ENCODE measurements at places on chromosomes 11 and 22.

DNA sequence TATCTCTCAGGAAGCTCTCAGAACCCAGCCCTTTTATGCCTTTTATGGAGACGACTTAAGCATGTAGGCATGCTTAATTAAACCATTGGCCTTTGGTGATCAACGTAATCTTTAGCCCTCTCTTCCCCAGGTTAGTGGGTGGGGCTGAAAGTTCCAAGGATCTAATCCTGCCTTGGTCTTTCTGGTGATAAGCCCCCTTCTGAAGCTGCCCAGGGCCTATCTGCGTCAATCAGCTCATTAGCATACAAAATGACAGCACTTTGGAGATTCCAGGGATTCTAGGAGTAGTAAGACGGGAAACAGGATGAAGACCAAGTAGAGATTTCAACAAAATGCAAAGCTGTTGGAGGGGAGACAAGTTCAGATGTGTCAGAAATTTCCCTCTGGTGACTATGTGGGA, 3.1 kb downstream of the FAM118A start:
- no peak for DNase-seq

- peak; percentile 63 for DNase-seq
Observed at GRCh38 chr11:78039919-78040671, 17.0 kb upstream of the KCTD14 start.

GRCh38 chr11:33045551-33046255, 6.3 kb downstream of the TCP11L1 start:
- DNase-seq, result no peak

DNA sequence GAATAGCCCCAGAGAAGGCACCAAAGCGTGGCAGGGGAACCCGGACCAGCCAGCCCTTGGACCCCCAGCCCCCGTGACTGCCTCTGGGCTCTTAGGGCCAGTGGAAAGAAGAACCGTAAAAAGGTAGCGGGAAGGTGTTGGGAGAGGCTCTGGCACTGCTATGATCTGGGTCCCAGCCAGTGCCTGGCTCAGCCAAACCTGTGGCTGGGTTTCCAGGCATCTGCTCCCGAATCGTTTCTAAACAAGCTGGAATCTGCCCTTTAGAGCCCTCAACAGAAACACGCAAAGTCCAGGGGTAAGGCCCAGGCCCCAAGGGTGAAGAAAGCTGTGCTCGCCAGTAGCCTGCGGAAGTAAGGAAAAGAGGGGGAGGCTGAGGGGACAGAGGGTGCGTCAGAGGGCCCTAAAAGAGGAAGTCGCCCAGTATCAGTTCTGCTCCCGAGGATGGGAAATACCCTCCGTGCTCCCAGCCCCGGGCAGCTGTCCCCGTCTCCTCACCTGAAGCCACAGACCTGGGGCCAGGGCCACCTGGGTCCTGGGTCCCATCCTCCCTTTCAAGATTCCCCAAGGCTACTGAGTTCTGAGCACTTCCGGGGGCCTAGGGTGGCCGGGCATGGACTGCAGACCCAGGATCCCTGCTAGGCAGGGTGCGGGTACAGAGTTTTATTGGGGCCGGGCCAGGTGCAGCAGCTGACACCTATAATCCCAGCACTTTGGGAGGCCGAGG, 24.7 kb downstream of the IL10RA start:
- DNase-seq, result no peak

DNA sequence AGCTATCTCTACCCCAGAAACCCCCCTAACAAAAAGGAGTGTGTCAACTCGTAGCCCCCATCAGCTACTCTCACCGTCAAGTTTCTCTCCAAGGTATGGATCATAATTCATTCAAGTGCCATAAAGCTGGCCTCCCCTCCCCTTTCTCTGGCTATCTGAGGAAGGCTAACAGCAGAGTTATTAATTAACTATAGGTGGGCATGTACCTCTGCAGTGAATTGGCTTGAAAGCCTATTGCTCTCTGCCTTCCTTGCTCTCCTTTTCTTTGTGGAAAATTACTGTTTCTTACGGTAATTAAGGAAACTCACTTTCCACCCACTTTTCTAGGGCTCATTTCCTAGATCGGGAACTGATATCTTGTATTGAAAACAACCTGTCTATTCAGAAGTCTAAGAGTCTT, 14.1 kb downstream of the POLA2 start:
- DNase-seq, result no peak

DNA sequence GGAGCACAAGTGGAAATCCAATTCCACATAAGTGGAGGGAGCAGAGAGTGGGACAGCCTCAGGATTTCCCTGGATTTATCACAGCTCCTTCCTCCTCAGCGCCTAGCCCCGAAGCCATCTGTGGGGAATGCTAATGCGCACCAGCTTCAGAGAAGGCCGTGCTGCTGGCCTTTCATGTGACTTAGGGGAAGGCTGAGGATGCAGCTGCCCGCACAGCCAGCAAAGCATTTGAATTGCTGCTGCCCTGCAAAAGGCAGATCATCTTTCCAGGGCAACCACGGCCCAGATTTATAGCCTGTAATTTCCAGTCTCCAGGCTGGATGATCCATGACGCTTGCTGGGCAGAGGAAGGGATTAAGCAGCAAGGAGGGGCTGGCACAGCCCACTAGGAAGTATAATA, 29.9 kb downstream of the SYN3 start:
- DNase-seq, result no peak

DNA sequence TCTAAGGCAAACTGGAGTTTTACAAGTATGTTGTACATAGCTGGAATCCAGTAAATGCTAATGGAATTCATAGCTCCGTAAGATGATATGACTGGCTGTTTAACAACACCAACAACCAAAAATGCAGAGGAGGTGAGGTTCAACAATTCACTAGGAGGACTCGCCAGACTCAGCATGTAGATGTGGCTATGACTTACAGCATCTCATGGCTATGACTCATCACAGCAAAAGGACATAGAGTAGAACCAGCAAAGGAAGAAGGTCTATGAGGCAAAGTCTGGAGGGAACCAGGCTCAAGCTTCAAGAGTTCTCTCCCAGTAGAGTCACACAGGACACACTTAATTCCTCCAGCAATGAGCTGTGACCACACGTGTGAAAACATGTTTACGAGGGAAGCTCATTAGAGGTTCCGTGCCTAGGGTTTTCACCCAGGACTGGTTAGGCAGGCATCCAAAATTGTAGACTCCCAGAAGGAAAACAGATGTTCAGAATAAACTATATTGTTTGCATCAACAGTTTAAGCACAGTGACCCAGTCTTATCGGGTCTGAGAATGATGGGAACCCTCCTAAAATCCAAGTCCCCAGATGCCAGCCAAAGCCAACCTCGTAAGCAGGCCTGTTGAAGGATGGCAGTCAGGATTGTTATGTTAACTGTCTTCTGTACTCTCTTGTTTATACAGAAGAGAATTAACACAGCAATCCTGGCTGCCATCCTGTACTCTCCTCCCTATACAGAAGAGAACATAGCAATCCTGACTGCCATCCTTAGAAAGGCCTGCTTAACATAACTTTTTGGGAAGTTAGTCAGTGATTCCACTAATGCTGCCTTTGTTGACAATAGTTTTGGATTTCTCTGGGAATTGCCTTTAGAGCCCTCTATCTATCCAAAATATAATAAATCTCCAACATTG, 116.6 kb downstream of the LARGE1 start:
- DNase-seq, result peak; percentile 87

GRCh38 chr11:102241026-102241425, 76.3 kb upstream of the BIRC3 start:
- DNase-seq, result no peak

DNA sequence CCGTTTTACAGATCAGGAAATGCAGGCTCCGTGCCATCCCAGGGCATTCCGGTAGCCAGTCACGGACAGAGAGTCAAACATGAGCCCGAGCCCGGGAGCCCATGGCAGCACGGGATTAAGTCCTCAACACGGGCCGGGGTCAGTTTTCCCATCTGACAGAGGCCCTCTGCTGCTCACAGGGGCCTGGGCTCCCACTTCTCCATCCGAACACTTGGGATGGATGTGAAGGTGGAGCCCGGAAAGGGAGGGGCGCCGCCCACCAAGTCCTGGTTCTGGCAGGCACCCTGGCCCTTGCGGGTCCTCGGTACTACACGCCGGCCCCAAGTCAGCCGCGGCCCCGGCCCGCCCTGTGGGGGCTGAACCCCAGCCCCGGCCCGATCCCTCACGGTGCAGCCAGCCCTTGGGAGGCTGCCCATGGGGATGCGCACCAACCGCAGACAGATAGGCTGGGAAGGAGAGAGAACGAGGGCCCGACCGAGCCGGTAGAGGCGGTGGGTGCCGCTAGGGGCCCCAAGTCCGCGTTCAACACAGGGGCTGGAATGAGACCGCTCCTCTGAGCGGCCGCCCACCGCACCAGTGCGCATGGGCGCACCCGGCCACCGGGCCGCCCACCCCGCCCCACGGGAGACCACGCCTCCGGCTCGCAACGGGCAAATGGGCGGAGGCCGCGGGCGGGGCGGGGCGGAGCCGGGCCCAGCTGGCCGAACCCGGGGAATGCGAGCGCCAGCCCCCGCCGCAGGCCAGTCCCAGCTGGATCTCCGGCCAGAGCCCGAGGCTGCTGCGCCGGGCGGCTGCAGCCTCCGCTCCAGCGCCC, at the start of gene CAPN5:
TSS of gene CAPN5 (plus strand) at position 743 of the 814 bp plus-strand sequence. CDS start 17,916 bp downstream, outside the sequence.
- DNase-seq, result no peak

GRCh38 chr11:22133776-22134175, 59.1 kb upstream of the ANO5 start:
- no peak for DNase-seq

GRCh38 chr22:44807232-44807631, 54.9 kb downstream of the ARHGAP8 start:
- DNase-seq, result no peak

- no peak for DNase-seq
Observed at GRCh38 chr11:6395470-6396060, 5.3 kb downstream of the SMPD1 start.

GRCh38 chr11:118834427-118835028, 43.6 kb upstream of the DDX6 start:
- no peak for DNase-seq

- no peak for DNase-seq
Observed at GRCh38 chr11:95297680-95298452, 66.9 kb upstream of the SESN3 start.

- DNase-seq, result no peak
Observed at GRCh38 chr11:92707665-92708064, 261.8 kb upstream of the MTNR1B start.

- no peak for DNase-seq
Observed at GRCh38 chr22:28822930-28823551, 22.7 kb upstream of the XBP1 start.

DNA sequence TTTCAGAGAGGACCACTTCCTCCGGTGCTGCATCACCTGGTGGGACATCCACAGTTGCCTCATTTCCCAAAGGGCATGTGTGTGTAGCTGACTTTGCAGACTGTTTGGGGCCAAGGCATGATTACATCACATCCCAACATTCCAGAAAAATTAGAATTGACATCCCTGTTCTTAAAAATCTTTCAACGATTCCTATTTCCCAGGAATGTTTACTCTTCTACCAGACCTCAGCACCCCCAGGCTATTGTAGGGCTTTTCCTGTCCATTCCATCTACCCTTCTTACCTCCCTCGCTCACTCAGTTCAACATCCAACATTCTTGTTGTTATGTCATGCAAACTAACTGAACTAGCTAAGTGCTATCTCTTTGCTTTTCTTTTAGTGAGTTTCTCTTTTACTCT, 37.3 kb downstream of the PIWIL4 start:
- DNase-seq, result no peak

- DNase-seq, result no peak
Observed at GRCh38 chr11:126160345-126161022, 51.0 kb downstream of the RPUSD4 start.

- DNase-seq, result no peak
Observed at GRCh38 chr11:116960930-116961329, 123.5 kb upstream of the APOA1 start.

- no peak for DNase-seq
Observed at GRCh38 chr11:1222491-1223345, at the start of gene MUC5B. TSS of gene MUC5B (plus strand) at chr11:1223066. CDS start at chr11:1223124, 58 bp downstream.

GRCh38 chr11:117633976-117634755, 162.8 kb downstream of the DSCAML1 start:
- DNase-seq, result no peak

- no peak for DNase-seq
Observed at GRCh38 chr22:46376908-46377524, 41.5 kb downstream of the TRMU start.

DNA sequence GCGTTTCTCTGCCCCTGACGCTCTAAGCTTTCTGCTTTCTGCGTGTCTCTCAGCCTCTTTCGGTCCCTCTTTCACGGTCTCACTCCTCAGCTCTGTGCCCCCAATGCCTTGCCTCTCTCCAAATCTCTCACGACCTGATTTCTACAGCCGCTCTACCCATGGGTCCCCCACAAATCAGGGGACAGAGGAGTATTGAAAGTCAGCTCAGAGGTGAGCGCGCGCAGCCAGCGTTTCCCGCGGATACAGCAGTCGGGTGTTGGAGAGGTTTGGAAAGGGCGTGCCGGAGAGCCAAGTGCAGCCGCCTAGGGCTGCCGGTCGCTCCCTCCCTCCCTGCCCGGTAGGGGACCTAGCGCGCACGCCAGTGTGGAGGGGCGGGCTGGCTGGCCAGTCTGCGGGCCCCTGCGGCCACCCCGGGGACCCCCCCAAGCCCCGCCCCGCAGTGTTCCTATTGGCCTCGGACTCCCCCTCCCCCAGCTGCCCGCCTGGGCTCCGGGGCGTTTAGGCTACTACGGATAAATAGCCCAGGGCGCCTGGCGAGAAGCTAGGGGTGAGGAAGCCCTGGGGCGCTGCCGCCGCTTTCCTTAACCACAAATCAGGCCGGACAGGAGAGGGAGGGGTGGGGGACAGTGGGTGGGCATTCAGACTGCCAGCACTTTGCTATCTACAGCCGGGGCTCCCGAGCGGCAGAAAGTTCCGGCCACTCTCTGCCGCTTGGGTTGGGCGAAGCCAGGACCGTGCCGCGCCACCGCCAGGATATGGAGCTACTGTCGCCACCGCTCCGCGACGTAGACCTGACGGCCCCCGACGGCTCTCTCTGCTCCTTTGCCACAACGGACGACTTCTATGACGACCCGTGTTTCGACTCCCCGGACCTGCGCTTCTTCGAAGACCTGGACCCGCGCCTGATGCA, at the start of gene MYOD1:
TSS of gene MYOD1 (plus strand) at position 544 of the 910 bp plus-strand sequence. CDS start at position 756, 212 bp downstream.
- DNase-seq, result no peak

DNA sequence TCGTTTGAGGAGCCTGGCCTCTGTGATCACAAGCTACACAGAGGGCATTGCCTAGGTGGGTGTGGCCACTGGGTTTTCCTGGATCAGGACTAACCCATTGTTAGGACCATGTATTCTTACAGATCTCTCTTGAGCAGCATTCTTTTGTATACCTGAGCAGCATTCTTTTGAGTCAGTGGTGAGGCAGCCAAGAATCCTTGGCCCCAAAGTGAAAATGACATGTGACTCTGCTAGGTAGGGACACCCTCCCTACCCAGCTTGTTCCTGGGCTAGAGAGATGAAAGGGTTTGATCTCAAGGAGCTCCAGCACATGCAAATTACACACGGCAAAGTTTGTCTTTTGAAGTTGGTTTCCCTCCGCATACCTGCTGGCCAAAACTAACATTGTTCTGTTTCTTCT, 55.0 kb upstream of the HORMAD2 start:
- DNase-seq, result no peak

All from AG04449 (cell line).